ENCODE measurements at places on chromosomes 1 and 21.

GRCh38 chr1:156747742-156748669 lies 3.5 kb downstream of the HDGF start:
- no peak for DNase-seq

DNA sequence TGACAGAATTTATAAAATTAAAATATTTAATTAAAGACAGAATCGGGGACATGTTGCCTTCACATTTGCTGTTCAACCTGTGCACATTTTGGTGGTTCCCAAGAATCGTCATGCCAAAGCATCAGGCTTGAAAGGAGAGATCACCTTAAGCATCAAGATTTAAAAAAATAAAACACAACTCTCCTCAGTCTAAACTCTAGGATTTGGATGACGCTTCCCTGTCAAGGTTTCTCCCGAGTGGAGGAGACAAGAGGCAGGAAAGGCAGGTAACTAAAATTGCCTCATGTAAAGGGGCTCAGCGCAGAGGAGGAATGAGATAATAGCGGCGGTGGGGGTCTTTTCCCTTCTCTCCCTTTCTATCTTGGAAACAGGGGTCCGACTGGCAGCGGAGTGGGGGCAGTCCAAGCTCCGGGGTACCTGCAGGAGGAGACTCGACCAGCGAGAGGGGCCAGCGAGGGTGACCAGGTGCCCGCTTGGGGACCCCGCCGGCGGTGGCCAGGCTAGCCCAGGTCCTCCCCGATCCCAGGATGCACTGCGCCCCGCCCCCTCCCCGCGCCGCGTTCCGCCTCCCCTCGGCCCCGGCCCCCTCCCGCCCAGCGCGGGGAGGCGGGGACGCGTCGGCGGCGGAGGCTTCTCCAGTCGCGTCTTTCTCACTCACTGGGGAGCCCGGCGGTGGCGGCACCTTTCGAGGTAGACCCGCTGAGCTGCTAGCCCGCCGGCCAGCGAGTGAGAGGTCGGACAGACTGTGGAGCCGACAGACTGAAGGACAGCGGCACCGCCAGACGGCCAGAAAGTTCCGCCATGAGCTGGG lies at the start of gene FNBP1L:
FNBP1L (plus strand) TSS at position 638 of the 811 bp plus-strand sequence; CDS start at position 802, 164 bp downstream.
- DNase-seq = peak; percentile 42

DNA sequence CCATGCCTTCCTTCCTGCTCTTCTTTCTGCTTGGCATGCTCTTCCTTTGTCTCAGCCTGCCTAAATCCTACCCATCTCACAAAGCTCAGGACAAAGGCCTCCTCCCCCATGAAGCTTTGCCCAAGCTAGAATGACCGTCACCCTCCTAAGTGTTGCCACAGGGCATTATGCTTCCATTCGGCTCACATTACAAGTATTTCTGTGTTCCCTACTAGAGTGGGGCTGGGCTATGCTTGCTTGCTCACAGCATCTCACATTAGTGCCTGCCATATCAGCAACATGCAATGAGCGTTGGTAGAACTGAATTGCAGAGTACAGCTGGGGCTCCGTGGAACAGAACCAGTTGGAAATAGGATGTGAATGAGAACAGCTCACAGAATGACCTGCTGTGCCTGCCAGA lies 82.8 kb downstream of the CD58 start:
- DNase-seq = no peak

DNA sequence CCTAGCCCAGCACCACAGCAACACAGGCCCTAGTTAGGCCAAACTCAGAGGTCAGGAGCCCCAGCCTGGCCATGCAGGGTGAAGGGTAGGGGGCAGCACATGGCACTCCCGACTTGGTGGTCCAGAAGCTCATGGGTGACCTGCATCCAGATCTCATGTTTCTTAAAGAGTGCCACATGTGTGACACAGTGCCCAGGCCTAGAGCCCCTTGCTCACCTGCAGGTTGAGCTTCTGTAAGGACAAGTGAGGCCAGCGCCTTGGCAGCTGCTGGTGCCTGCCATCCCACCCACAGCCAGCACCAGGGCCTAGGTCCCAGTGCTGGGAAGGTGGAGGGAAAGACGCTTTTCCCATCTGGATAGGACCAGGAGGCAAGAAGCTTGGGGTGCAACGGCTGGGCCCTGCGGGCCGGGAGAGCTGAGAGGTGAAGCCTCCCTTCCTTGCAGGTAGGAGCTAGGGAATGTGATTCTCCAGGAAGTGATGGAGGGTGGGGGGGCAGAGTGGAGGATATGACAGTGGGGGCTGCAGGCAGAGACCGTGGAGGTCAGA lies 6.5 kb downstream of the SHISA4 start:
- no peak for DNase-seq

GRCh38 chr1:227343206-227343605 lies 24.9 kb upstream of the CDC42BPA start:
- no peak for DNase-seq

DNA sequence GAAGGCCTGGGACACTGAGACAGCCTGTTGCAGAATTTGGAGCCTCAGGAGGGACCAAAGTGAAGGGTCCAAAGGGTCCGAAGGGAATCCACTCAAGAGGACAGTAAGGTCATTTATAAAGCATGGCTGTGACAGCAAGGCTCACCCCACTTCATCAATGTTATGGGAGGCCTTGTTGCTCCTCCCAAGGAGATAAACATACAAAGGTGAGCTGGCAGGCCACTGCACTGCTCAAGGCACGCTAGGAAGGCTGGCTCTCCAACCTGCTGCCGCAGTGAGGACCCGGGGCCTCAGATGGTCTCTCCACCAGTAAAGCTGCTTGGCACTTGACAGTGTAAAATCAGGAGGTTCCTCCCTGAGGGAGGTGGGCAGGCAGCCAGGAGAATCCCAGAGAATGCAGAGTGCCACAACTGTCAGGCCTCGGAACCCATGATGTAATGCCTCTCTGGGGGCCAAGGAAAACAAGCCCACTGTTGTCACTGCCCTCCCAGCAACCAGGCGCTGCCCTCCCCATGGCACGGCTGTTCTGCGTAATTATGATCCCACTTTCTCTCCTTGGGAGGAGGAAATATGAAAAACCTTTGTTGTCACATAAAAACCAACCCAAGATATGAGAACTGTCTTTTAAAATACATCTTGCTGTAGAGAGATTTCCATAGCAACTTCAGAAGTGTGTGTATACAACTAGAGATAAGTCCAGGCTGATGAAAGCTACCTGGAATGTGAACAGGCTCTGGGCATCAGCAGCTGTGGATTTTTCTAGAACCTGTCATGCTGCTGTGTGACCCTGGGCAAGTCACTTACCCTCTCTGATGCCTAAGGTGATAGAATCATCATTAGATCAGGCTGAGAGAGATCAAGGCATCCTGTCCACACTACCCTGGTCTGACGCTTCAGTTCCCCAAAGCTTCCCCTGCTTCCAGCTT lies 102.5 kb downstream of the KCNN3 start:
- DNase-seq = no peak

- no peak for DNase-seq
These were observed 13.0 kb upstream of the ZNF692 start for GRCh38 chr1:248871837-248872401.

DNA sequence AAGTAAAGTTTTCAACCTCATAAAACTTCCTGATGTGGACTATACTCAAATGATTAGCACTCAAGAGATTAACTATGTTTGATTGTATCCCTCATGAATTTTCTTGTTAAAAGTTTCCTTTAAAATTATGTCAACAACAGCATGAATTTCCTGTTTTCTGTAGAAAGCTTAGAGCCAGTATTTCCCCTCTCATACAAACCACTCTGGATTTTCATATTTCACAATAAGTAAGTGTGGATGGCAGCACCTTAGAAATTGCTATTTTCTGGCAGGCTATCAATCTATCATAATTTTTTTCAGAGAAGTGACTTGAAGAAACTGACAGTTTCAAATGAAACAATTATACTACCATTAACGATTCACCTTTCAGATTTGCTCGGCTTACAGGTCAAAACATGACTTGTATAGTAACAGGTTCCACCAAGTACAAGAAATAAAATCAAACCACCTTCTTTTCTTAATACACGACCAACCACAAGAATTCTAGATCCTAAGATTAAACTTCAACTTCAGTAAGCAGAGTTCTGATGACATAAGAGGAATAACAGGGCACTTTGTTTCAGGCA lies 20.8 kb downstream of the ELK4 start:
- no peak for DNase-seq

DNA sequence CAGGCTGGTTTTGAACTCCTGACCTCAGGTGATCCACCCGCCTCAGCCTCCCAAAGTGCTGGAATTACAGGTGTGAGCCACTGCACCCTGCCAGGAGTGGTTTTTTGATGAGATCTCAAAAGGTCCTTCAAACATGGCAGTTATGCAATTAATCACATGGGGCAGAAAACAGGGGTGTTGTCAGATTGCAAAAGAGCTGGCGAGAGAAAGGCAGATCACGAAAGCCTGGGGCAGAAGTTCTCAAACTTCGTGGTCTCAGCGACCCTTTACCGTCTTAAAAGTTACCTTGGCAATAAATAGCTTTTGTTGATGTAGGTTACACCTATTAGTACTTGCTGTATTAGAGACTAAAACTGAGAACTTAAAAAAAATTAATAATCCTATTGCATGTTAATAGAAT lies 16.1 kb downstream of the CNR2 start:
- DNase-seq = no peak

All from stimulated activated CD4-positive, alpha-beta T cell treated with anti-CD3 and anti-CD28 coated beads, Interleukin-2, amount 100 ng/mL, for 48 hours (primary cell).